ENCODE measurements at places on chromosomes 1 and 21. TPM values are rescaled to one million over a fixed set of nuclear protein-coding genes. Genes with fewer than 3 reads are reported as not detected.

NIBAN1 gene
- 23.8 TPM for total RNA-seq

DNA sequence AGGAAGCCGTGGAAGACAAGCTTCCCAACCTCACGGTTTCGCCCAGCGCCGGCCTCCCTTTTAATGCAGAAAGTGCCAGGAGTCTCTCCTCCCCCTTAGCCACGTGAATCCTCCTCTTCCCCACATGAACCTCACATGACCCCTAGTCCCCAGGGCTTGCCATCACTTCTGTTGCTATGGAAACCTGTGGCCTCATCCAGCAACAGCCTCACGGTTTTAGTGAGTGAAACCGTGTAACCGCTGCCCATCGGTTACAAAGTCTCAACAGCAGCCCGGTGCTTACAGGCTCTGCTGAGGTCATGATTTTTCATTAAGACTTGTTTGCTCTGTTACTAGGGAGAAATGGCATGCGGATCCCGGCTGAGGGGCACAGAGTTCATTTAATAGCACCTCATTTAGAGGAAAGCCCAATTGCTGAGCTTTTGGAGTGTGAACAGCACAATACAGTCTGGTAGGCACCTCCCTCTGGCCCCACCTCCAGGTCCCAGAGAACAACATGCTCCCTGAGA, 143.2 kb upstream of the BACE2 start:
- DNase-seq, result no peak

TUFT1 gene
- 18.1 TPM for total RNA-seq

CYP4A22 gene
- 0.38 TPM for total RNA-seq

DNA sequence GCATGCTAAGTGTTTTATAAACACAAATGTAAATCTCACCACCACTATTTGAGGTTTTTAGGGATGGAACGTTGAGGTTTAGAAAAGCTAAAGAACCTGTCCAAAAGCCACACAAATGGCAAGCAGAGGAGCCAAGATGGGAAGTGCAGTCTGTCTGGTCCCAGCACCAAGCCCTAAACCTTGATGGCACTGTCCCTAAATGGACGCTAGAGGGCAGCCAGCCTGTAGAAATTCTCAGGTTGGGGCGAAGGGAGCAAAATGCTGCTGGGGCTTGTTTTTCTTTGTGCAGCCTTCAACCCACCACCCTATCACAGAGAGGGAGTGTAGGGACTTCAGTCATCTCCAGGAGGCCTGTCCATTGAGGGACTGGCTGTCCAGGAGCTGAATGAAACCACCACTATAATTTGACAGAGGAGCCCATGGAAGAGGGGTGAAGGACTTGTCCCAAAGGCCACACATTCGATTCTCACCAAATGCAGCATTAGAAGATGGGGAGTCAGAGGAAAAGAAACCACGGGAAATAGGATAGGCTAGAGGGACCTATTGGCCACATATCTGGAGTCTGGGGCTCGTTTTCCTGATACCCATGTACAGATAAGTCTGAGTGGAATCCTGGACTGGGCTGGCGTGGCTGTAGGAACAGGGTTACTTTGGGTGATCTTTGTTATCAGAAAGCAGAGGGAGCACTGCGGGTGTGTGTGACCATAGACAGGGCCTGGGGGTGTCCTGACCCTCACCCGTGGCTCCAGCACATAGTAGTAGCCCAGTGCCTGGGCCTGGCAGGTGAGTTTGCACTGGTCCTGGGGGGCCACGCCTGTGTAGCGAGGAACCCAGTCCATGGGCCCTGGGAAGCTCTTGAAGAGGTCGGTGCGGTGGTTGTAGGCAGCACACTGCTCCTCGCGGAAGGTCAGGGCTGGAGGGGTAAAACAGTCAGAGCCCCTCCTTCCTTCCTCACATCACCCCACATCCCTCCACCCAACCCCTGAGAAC, 6.1 kb downstream of the ADAMTS4 start:
- DNase-seq, result no peak

AMY1B gene
- total RNA-seq, result not detected

RBM11 gene
- total RNA-seq, result 0.45 TPM

DNA sequence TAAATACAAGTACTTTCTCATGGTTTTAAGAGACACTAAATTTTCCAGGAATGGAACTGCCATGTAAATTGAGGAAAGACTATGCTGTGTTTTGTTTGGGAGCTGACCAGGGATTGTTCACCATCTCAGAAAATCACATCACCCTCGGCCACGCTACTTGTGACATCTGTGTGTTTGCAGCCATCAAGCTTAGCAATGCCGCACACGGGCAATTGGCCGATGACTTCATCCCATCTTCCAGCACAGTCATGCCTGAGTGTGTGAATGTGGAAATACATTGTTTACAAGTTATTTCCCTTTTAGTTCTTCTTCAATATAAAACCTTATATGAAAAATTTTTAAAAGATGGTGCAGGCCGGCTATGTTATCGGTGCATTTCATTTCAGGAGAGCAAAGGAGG, 121.6 kb downstream of the GLIS1 start:
- DNase-seq, result no peak

DNA sequence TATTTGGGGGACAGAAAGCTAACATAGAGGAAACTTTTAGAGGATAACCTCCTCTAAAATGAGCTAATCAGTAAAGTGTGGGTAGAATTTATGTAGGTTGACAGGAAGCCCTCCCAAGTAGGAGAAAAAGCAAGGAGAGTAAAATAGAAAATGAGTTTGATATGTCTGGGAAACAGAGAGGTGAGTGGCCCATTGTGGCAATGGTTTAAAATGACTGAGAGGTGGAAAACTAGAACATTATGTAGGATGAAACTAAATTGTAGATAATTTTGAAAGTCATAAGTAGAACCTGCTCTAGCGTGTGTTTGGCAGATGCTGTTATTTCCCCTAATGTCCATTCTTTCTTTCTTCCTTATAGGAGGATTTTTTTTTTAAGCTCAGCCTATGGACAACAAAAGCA, 8.5 kb upstream of the LPGAT1 start:
- DNase-seq, result no peak

GRCh38 chr1:71044833-71045232, 2.8 kb downstream of the PTGER3 start:
- DNase-seq, result no peak

- no peak for DNase-seq
These were observed 154.3 kb downstream of the PLXNA2 start for GRCh38 chr1:208089761-208090370.
